ENCODE measurements at places on chromosomes 5 and 9. TPM values are rescaled to one million over a fixed set of nuclear protein-coding genes. Genes with fewer than 3 reads are reported as not detected.

C5orf34 gene
- 1.2 TPM for total RNA-seq

DNM1 gene
- 24.1 TPM for total RNA-seq

TMEM203 gene
- 24.8 TPM for total RNA-seq

ZNF454 gene
- total RNA-seq, result 1.8 TPM

FRMD3 gene
- 11.7 TPM for total RNA-seq

OSMR gene
- total RNA-seq, result 141 TPM

DNA sequence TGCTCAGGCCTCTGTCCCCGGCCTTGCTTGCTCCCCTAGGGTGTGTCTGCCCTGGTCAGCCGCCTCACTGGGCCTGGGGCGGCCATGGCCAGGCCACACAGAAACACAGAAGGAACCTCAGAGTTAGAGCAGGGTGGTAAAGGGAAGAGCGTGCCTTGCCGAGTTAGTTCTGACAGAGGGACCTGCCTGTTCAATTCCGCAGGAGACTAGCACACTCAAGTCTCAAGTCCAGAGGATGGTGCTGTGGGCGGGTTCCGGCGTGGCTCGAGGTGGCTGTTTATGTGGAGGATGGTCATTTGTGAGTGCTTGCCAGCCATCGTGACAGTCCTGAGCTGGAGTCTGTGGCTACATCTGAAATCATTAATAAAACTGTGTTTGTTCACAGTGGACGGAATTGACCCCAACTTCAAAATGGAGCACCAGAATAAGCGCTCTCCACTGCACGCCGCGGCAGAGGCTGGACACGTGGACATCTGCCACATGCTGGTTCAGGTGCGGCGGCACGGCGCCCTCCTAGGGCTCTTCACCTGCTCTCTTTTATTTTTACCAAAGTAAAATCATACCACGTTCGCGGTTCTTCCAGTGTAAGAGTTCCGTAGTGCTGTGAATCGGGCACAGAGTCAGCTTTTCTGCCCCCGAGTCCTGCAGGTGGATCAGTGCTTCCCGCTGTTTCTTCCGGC, 95.5 kb upstream of the CACNA1B start:
- no peak for DNase-seq

- no peak for DNase-seq
Observed at GRCh38 chr9:119792242-119792641, 423.0 kb upstream of the BRINP1 start.

GRCh38 chr9:131407717-131408195, 13.9 kb downstream of the PRRC2B start:
- no peak for DNase-seq

DNA sequence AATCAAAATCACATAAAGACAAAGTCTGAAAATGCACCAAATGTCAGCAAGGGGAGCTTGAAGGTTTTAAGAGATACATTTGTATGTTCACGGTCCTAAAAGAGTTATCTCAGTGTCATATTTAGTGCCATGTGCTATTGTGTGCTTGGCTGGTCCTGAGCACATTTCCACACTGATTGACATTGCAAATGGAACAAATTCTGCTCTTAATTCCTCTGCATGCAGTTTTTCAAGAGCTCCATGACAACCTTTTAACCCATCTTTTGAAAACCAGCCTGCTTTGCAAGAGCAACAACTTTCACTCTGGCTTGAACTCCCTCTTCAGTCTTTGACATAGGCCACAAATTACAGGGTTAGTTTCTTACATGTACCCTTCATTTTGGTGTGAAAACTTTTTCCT, 175.4 kb upstream of the ACTBL2 start:
- no peak for DNase-seq

- no peak for DNase-seq
Observed at GRCh38 chr9:97473717-97474116, 27.7 kb upstream of the TMOD1 start.

DNA sequence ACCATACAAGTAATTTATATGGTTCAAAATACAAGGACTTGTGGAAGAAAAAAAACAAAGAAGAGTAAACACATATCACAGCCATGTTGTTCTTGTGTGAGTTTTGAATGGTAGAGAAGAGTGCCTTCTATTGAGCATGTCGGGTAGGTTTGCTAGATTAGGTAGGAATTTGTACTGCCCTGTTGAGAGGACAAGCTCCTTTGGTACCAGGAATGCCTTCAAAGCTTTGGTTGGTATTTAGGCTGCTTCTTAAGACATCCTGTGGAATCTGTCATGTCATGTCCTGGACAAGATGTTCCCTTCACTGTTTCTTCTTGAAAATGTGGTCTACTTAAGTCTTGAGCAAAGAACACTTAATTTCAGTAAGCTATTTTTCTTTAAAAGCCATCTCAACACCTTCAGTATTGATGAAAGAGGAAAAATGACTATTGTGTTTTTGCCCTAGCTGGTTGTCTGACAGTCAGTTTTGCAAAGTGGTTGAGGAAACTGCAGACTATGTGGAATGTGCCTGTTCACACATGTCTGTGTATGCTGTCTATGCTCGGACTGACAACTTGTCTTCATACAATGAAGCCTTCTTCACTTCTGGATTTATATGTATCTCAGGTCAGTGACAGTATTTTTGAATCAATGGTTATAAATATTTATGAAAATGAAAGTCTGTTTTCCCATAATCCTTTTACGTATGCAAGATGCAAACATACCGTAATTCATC, 296.9 kb downstream of the ADGRV1 start:
- no peak for DNase-seq

- no peak for DNase-seq
Observed at GRCh38 chr9:72577212-72577753, 55.9 kb downstream of the TMC1 start.

GRCh38 chr5:38532165-38532669, 24.2 kb downstream of the LIFR start:
- no peak for DNase-seq

GRCh38 chr9:38298503-38298902, 94.0 kb upstream of the ALDH1B1 start:
- DNase-seq, result no peak

- DNase-seq, result no peak
Observed at GRCh38 chr9:37353791-37354190, 68.7 kb upstream of the GRHPR start.

DNA sequence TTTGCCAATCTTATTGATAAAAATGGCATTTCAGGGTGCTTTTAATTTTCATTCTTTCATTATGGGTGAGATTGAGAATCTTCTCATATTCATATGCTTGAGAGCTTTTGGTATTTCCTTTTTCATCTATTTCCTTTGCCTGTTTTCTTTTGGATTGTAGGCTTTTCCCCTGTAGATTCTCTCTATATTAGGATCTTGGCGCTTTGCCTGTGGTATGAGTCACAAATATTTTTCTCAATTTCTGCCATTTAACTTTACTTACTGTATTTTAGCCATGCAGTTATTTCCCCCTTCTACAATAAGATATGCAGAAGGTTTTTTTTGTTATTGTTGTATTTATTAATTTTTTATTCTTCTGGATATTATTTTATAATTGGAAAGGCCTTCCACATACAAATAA, 21.5 kb upstream of the KLF9 start:
- DNase-seq, result no peak

DNA sequence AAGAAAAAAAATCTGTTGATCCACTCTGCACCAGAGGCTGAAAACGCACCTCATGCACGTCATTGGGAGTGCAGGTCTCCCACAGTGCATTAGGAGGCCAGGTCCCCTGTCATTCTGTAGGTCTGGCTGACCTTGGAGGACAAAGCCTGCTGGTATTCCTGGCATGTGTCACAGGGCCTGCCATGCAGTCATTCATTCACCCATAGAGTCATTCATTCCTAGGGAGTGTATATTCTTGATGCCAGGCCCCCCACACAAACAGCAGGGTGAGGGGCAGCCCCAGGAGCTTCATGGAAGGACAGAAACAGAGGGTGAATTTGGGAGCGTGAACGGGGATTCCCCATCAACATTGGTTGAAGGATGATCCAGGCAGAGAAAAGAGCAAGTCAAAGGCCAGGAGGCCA, 2.2 kb downstream of the GBGT1 start:
- no peak for DNase-seq

DNA sequence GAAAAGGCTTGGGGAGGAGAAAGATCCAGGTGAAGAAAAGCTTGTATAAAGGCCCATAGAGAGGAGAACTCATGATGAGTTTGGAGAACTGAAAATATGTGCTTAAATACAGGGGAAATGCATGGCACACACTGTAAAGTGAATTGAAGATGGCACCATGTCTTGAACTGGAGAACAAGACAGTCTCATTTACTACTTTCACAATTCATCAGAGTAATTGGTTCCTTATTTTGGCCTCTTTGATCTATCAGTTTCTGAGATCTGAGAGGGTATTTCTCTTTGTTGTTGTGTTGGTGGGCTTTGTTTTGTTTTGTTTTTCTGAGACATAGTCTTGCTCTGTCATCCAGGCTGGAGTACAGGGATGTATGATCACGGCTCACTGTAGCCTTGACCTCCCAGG, 98.2 kb downstream of the CEMIP2 start:
- no peak for DNase-seq

- DNase-seq, result no peak
Observed at GRCh38 chr9:37575511-37575914, 667 bp downstream of the FBXO10 start.

- no peak for DNase-seq
Observed at GRCh38 chr9:2157277-2158110, 142.3 kb downstream of the SMARCA2 start.

DNA sequence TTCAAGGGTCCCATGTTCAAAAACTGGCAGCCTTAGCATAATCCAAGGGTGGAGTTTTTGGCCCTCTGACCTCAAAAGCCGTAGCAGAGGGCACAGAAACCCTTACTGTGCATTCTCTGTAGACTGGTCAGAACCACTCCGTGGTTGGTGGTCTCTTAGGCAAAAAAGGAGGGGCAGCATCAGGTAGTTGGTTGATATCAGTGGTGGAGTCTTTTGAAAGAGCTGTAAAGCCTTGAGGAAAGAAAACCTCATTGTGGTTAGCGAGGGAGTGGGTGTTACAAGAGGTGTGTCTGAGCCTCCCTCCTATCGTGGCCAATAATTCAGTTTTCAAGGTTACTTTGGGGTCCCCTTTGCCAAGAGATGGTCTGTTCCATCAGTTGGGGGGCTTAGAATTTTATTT, 40.9 kb downstream of the ARHGEF28 start:
- no peak for DNase-seq

DNA sequence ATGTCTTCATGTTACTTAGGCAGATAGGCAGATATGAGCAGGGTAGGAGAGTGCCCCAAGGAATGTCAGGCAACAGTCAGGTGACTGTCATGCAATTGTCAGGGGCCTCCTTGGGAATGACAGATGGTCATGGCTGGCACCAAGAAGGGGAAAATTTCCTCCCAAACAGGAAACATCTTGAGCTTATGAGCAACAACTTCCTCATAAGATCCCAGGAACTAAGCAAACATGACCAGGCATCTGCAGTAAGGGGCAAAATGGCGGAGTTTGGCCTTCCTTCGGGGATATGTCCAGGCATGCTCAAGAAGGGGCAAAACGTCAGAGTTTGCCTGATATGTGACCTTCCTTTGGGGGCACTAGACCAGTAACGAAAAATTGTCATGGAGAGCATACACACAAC, 591.8 kb downstream of the PDE4D start:
- DNase-seq, result no peak

DNA sequence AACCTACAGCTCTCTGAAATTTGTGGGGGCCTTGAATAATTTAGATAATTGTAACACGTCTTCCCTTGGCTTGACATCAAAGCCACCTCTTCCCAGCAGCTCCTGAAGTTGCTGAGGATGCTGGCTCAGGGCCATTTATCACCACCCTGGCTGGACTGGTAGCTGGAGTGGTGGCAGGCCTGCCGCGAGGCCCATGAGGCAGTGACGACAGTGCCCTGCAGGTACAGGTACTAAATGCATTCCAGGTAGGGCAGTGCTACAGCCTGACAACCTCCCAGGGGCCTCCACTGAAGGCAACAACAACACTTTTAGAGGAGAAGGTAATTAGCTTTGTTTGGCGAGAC, 270.2 kb upstream of the KLF4 start:
- DNase-seq, result no peak

DNA sequence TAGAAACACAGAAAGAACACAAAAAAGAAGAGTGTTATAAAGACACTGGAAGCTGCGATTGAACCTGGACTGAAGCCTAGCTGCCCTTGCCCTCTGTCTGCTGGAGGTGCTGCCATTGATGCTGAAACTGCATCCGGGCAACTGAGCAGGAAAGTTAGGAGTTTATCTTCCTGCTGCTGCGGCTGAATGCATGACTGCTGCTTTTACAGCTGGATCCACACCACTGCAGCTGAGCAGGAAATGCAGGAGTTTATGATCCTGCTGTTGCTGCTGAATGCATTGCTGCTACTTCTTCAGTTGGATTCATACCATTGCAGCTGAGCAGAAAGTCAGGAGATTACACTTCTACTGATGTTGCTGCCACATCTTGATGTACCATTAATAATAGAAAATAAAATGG, 21.8 kb upstream of the JAKMIP2 start:
- DNase-seq, result no peak

DNA sequence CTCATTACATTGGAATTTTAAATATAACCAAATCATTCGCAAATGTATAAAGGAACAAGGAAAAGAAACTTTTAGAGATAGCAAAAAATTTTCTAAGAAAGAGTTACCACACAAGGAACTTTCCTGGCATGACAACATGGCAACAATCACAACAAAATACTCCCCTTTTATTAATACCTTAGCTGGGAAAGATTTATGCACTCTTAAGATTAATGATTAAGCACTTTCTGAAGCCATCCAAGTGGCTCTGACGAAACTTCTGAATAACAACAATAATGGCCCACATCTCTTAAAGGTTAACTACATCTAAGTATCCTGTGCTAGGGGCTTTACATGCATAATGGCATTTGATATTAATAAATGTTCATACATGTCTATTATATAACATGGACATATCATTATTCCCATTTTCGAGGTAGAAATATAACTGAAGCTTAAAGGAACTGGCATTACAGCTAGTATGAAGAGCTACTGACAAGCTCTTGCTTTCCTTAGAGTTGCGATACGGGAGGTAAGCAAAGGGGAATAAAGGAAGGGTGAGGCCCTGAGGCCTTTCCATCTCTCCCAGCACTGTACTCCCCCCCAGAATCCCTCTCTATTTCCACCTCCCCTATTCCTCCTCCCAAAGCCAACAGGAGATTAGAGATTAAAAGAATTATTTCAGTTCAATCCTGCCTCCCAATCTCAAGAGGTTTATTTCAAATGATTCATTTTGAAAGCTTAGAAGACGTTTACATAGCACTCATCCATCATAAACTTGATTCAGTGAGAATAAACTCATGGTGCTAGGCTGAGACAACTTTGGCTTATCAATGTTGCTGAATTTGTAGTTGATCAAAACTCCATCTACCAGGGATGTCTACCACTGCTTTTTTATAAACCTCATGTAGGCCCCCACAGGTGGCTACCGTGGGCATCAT, 9.6 kb downstream of the MTMR12 start:
- no peak for DNase-seq

DNA sequence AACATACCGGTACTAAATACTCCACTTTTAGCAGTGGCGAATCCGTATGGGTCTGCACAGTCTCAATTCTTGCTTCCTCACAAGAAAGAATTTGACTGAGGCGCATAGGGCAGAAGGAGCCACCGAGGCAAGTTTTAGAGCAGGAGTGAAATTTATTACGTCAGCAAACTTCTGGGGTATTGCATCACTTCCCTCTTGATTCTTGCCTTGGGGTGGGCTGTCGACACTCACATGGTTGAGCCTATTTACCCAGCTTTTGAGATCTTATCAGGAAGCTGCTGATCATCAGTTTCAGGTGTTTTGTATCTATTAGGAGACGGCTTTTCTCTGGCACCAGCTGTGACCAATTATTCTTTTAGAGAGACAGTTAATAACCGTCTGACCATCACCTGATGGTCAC, 111.5 kb upstream of the CCNH start:
- no peak for DNase-seq

All from mesenteric fat pad (tissue), 1 donor.